ENCODE measurements at places on chromosomes 16 and 17. TPM values are rescaled to one million over a fixed set of nuclear protein-coding genes. Genes with fewer than 3 reads are reported as not detected.

DNA sequence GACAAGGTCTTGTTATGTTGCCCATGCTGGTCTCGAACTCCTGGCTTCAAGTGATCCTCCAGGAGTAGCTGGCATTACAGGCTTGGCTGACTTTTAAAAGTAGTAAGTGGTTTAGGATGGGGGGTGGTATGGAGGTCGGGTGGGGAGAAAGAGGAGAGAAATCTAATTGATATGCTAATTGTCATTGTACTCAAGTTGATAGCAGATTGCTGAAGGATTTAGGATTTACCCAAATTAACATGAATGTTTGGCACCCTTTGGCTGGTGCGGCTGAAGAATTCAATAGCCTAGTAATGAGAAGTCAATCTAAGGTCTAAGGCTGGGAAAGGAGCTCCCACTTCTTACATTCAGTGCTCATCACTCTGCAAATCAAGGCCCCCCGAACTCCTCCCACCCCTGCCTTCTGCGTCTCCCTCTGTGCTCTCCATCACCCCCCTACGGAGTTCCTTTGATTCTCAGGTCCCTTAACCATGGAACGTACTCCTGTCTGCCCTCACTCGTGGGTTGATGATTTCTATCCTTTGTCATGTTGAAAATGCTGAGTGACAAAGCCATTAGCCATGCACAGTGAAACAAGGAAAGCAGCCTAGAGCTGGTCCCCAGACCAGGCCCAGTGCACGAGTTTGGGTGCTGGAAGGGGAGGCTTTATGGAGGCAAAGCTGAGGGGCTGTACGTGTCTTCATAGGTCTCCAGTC lies 17.3 kb downstream of the CDH13 start:
- H3K4me3 ChIP-seq = no peak overlapping the region
- no peak overlapping the region for H3K27ac ChIP-seq
- no peaks in the 10 kb centered on the region for H3K36me3 ChIP-seq
- DNase-seq = no peak

DNA sequence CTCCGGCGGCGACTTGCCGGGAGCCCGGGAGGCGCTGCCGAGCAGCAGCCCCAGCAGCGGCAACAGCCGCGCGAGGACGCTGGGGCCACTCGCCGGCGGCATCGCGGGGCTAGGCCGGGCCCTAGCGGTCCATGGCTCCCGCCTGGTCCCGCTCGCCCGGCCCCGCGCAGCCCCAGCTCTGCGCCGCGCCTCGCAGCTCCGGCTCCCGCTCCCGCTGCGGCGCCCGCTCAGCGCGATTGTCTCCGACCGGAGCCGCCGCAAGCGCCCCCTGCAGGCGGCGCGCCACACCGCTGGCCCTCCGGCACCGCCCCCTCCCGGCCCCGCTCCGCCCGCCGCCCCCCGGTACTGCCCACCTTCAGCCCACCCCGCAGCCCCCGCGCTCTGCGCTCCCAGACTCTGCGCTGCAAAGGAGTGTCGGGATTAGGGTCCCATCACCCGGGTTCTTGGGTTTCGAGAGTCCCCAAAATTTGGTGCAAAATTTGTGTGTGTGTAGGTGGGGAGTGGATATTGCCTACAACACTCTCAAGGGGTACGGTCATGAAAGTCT lies at the start of gene FAM171A2:
FAM171A2 (minus strand) TSS at position 241 of the 547 bp plus-strand sequence; CDS start at position 102, 139 bp downstream.
- no peaks in the 10 kb centered on the region for H3K36me3 ChIP-seq
- no peaks in the 10 kb centered on the region for H3K27me3 ChIP-seq
- DNase-seq = peak; percentile 63
- H3K4me3 ChIP-seq = peak within 1 kb of the TSS; percentile 50

GRCh38 chr17:11506635-11507034 lies 91.6 kb upstream of the DNAH9 start:
- H3K4me1 ChIP-seq = no peaks in the 10 kb centered on the region
- H3K36me3 ChIP-seq = no peaks in the 10 kb centered on the region
- no peak for DNase-seq
- H3K4me3 ChIP-seq = no peak overlapping the region
- no peaks in the 10 kb centered on the region for H3K27me3 ChIP-seq

- peak overlapping the region; percentile 34 for H3K4me3 ChIP-seq
- no peak for DNase-seq
- no peaks in the 10 kb centered on the region for H3K27me3 ChIP-seq
Observed at GRCh38 chr17:73304971-73305812, 6.6 kb downstream of the CDC42EP4 start.

Gene NXN
- total RNA-seq = 7.0 TPM
